Mesenteric fat pad (tissue), 1 donor: ENCODE measurements at places on chromosomes 3 and 15. TPM values are rescaled to one million over a fixed set of nuclear protein-coding genes. Genes with fewer than 3 reads are reported as not detected.

The ERICH6 gene
- 0.29 TPM for total RNA-seq

DNA sequence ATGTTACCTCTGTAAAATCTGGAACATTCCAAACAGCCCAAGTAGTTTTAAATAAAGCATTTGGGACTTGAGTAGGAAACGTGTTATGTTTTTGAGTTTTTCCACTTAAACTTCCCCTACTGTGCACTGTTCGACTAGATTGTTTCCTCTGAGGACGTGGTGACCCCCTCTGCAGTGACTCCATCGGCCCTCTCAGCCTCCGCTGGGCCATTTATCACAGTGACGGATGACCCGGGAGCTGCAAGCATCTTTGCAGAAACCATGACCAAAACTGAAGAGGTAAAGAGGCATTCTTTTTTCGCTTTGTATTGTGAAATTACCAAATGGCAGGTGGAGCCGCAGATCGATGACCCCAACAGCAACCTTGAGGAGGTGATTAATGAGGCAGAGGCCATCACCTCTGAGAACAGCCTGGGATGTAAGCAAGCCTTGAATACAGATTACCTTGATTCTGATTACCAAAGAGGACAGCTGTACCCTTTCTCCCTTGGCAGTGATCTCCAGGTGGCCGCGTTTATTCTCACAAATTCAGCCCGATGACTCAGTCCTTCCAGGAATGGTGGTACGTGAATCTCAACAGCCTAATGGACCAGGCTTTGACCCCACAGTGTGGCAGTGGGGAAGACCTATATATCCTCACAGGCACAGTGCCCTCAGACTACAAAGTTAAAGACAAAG lies 79.1 kb upstream of the FAN1 start:
- no peak for DNase-seq

GRCh38 chr3:23612296-23612891 lies 193.4 kb upstream of the UBE2E1 start:
- no peak for DNase-seq

DNA sequence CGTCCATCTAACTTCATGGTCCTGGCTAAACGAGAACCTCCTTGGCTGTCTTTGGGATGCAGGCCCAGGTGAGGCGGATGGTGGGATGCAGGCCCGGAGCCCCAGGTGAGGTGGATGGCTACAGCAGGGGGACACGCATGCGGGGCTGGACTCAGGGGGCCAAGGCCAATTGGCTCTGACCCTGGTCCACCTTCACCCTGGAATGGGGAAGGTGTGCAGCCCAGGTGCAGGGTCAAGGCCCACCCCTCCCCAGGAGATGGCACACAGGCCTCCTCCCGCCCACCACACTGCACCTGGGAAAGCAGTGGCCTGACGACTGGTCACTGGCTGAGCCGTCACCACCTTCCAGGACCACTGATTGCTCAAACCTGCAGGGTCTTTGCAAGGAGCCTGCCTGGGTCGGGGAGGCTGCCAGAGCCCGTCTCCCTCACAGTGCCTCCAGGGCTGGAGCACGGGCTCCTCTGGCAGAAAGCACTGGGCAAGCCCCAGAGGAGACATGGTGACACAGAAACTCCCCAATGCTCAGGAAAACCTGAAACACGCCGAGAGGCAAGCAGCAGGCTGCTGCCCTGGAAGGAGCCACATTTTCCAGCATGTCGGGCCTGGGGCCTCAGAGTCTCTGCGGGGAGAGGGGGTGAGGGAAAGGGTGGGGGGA lies 159.6 kb downstream of the LRRK1 start:
- DNase-seq, result no peak

- DNase-seq, result no peak
Observed at GRCh38 chr3:141050576-141051442, at the start of gene SPSB4. Gene SPSB4 (plus strand): TSS chr3:141051347. CDS start chr3:141066105, 14,758 bp downstream.

DNA sequence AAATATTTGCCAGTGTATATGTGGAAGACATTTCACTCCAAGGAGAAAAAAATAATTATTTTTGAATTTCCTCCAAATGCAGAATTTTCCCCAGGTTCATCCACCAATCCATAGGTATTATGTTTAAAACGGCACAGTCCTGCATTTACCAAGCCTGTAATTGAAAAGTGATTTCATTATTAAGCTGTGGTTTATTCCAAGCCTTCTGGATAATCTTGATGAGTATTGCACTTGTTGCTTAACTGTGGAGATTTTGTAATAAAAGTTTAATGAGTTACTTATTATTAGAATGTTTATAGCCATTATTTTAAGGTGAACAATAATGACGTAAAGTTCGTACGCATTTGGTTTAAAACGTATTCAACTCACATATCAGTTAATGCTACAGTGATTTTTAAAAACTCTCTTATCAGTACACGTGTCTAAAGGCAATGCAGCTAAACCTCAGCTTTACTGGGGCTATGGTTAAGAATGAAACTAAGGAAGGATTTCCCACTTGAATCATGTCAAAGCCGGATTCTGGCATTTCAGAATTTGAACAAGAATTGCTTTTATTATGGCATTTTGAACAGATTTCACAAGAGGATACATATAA lies 283.9 kb downstream of the MECOM start:
- no peak for DNase-seq

GRCh38 chr3:192864941-192865340 lies 52.7 kb downstream of the MB21D2 start:
- no peak for DNase-seq

DNA sequence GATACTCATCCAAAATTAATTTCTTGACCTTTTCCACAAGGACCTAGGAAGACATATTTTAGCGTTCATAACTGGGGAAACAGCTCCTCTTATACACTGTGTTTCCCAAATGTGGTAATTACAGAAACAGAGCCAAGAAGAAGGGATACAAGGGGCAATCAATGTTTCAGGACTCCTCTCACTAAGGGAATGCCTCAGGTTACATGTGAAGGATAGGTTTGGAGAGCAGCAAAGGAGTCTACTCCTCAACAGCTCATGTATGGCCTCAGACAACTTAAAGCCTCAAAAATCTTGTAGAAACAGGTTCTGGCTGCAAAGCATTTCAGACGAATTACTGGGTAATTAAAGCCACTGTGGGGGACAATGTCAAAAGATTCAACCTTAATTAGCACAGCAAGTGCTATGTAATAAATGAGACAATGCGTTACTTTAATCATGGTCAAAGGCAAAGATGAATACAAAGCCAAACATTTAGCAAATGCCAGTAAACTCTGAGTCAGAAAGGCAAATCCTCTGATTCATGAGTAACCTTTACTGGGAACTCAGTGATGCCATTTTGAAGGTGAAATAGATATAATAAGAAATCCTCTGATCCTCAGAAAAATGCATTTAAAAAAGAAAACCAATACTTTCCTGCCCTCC lies 1111.2 kb downstream of the TUSC7 start:
- no peak for DNase-seq

DNA sequence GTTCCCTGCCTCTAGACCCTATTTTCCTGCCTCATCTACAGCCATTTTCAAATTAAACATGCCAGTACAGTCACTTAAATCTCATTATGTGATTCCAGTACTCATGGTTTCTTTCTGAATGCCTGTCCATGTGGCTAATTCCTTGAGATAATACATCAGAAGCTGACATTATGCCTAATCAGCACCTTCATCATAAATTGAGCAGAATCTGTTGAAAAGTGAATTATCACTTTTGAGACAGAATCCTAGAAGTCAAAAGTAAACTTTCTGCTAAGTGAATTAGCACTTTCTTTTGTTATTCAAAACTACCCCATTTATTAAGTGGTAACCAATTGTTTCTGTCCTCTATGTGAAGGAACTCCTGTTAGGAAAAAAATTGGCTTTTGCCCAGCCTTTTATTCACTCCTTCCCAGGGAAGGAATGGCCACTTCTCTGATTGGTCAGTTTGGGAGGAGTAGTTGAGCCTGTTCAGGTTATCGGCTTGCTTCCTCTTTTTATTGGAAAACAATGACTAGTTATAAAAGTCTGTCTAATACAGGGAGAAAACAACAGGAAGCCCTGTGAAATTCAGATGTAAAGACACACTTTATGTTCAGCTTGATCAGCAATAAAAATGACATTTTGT lies 40.5 kb downstream of the OSTN start:
- no peak for DNase-seq

The WDR93 gene
- total RNA-seq, result 0.32 TPM

DNA sequence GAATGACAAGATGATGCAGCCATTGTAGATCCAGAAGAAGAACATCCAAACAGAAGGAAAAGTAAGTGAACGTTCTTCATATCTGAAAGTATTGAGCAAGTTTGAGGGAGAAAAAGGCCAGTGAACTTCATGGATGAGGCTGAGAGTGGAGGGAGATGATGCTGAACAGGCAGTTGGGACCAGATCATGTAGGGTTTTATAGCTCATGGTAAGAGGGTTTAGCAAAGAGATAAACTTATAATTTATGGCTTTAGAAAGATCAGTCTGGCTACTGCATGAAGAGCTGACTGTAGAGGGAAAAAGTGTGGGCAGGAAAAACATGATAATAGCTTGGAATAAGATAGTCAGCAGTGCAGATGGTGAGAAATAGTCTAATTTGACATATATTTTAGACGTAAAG lies 192.6 kb upstream of the LPP start:
- DNase-seq, result no peak

The ACVR2B gene
- total RNA-seq, result 2.7 TPM

DNA sequence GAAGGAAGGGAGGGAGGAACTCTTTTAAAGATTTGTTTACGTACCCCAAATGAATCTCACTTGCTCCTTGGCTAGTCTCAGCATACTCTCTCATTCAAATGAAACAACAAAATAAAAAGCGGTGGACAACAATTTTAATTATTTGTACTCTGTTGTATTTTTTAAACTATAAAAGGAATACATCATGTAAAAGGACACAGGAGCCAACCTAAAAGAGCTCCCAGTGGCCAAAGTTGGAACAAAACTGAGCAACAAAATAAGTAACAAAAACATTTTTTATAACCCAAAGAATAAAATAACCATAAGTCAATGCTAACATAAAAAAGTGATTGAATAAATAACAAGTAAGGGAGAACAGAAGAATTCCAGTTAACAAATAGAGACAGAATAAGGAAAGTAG lies 24.4 kb upstream of the SSUH2 start:
- no peak for DNase-seq

The MAGEL2 gene
- total RNA-seq, result 0.32 TPM

GRCh38 chr3:159865041-159865579 lies 123.5 kb upstream of the IL12A start:
- no peak for DNase-seq
